ENCODE measurements at places on chromosomes 6 and 20.

GRCh38 chr20:23200914-23201313 lies 114.8 kb upstream of the CD93 start:
- DNase-seq, result peak; percentile 28

- no peak for DNase-seq
These were observed 665.7 kb upstream of the GJE1 start for GRCh38 chr6:141467041-141467440.

DNA sequence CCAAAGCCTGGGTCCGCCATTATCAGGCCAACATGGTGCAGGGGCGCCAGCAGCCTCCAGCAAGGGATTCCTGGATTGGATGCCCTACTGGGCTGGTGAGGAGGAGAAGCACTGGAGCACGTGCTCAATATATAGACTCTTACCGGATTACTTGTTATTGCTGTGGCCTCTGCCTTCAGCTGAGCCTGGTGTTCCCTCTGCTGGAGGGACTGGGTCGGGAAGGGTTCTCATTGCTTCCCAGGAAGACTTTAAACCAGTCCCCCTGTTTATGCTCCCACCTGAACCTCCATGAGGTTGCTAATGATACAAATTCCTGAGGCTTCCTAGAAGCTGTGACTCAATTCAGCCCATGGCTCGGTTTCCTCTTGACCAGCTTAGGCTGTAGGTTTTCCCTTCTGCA lies 186.7 kb upstream of the ARID1B start:
- DNase-seq, result no peak

DNA sequence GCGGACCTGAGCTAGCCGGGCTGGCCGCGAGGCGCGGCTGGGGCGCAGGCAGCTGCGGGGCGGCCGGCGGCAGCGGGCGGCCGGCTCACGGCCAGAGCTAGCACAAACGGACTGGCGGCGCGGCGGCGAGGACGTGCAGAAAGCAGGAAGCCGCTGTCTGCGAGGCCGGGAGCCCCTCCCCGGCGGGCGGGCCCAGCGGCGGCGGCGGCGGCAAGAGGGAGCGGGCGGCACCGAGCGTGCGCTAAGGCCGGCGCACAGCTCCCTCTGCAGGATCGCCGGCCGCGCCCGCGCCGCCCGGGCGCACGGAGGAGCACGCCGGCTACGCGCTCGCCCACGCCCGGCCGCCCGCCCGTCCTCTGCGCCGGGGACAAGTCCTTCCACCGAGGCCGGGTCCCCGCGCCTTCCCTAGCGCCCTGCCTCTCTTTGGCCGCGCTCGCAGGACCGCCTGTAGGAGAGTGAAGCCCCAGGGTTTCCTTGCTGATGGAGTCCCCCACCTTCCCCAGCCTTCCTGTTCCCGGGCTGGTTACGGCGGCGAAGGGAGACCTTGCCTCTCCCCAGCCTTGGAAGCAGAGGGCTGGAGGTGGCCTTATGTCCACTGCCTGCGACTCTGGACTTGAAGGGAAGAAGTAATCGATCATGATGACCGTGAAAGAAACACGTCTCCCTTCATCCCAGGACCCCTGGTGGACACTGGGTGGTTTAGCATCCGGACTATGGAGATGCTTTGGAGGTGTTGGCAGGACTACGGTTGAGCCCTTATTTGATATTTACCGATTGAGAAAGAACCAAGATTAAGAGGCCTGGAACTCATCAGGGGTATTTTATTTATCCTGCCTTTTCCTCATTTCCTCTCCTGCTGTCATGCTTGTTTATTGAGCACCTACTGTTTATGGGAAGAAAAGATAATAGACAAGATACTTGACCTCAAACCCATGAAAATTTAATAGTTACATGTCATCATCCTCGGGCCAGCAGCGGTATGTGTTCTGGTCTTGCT lies at the start of gene PREP:
TSS of gene PREP (minus strand) at position 144 of the 997 bp plus-strand sequence. CDS start 191 bp downstream, outside the sequence.
- peak; percentile 73 for DNase-seq

DNA sequence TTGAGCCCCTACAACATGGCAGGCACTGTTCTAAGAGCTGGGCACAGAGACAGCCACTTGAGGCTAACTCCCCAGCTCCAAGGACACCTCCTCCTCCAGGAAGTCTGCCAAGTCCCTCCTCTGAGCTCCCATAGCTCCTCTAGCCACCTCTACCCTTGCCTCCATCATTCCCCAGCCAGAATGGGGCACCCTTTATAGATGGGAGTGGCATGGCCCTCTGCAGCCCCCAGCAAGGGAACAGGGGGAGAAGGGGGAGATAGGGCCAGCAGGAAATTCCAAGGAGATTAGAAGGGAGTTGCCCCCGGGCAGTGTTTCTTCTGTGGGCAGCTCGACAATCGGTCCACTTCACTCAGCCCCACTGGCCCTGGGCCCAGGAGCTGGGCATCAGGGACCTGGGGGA lies 19.7 kb upstream of the TLDC2 start:
- DNase-seq, result no peak

GRCh38 chr6:151389618-151390275 lies 1.6 kb downstream of the ZBTB2 start:
- no peak for DNase-seq

DNA sequence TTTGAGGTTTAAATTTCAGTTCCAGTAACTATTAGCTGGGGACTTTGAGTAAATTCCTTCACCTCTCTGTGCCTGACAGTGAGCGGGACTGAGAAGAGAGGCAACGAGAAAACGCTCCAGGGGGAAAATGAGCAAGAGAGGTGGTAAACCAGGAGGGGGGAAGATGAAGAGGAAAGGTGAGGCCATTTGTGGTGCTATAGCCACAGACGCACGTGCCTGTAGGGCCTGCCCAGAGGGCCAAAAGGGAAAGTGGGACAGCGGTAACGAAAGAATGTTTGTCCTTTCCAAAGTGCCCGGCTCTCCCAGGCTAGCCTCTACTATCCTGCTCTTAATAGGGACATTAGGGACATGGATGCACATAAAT lies 99.2 kb downstream of the BMP7 start:
- no peak for DNase-seq

DNA sequence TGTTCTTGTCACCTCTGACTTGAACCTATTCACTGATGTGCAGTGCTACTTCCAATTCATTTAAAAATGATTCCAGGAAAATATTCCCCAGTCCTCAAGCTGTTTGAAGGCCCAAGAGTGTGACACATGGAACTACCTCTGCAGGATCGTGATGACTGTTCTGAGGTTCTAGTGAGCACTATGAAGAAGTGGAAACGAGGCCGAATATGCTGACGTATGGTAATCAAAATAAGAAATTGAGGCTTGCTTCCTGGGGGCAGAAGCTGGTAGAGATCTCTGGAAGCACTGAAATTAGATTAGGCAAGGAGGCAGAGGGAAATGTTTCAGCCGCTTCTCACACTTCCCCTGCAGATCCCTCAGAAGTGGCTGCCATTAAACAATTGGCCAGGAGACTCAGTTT lies 15.7 kb downstream of the TMEM242 start:
- no peak for DNase-seq

- DNase-seq, result no peak
These were observed 182.5 kb downstream of the MAFB start for GRCh38 chr20:40506537-40506939.

GRCh38 chr6:55937951-55938690 lies 62.7 kb upstream of the BMP5 start:
- DNase-seq, result no peak

DNA sequence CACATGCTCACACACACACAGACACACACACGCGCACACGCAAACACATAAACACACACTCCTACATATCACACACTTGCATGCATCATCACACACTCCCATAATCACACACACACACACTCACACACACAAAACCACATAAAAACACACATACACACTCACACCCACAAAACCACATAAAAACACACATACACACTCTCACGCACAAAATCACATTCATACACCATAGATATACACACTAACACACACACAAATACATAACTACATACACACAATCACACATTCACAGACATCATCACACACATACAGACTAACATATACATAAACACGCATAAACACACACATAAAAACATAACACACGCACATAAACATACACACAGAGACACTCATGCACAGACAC lies 57.8 kb upstream of the QKI start:
- DNase-seq, result no peak

DNA sequence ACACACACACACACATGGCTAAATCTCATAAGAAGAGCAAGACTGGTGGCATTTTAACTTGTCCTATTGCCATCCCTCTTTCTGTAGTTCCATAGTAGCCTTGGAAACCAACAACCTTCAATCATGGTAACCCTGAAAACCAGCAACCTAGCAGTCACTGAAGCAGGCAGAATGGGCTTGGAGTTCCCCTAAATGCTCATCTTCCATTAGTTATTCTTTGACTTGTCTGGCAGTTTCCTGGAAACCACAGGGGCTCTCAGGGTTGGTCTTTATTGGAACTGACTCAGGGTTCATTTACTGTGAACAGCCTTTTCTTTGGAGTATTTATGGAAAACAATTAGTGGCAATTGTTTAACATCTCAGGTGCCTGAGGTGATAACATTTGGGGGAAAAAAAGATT lies 19.4 kb upstream of the BRPF3 start:
- no peak for DNase-seq

- DNase-seq, result no peak
These were observed 508 bp upstream of the METTL24 start for GRCh38 chr6:110358553-110359160.

- no peak for DNase-seq
These were observed 136.0 kb upstream of the CNR1 start for GRCh38 chr6:88301888-88302768.

DNA sequence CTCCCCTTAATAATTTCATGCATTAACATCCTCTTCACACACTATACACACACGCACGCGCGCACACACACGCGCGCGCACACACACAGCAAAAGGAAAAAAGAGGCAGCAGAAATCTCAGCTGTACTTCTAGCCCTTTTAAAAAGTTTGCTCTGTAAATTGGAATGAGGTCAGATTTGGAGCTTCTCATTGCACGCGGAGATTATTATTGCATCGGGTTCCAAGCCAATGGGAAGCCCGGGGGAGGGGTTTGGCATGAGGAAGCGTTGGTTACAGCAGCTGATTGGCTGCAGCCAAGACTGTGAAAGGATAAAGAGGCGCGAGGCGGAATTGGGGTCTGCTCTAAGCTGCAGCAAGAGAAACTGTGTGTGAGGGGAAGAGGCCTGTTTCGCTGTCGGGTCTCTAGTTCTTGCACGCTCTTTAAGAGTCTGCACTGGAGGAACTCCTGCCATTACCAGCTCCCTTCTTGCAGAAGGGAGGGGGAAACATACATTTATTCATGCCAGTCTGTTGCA lies at the start of gene SOX4:
TSS of gene SOX4 (plus strand) at position 340 of the 515 bp plus-strand sequence. CDS start 784 bp downstream, outside the sequence.
- peak; percentile 95 for DNase-seq

DNA sequence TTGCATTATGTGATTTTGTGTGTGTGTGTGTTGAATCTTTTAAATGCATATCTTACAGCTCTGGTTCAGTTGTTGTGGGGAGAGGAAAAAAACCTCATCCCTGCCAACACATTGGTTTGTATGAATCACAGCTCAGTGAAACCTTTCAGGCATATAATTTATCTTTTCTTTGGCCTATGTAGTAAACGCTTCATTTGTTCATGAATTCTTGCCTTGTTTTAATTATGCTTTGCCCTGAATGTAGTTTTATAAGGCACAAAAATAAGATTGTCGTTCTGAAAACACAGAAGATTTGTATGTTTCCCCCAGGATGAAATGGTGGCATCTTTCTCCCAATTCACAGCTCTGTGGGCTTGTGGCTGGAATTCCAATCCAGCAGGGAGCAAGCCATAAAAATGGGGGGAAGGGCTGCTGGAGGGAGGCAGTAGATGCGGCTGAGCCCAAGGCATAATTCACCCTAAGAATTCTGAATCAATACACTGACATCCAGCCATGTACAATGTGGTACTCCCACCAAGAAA lies 45.1 kb downstream of the BCAS1 start:
- DNase-seq, result no peak

DNA sequence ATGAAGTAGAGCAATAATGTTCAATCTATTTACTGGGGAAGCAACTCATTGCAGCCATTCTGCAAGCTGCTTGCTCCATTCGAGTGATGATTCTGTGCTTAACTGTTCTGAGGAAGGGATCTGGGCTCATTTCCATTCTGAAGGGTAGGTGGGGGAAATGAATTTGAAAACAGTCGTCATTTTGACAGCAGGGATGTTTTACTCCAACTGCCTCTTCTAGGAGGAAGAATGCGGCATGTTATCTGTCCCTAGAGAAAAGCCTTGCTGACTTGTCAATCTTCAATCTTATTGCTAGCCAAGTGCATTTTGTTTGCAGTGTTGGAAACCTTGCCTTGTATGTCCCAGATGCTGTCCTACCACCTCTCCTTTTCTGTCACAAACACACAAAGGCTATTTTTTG lies 105.9 kb downstream of the PRDM13 start:
- no peak for DNase-seq

DNA sequence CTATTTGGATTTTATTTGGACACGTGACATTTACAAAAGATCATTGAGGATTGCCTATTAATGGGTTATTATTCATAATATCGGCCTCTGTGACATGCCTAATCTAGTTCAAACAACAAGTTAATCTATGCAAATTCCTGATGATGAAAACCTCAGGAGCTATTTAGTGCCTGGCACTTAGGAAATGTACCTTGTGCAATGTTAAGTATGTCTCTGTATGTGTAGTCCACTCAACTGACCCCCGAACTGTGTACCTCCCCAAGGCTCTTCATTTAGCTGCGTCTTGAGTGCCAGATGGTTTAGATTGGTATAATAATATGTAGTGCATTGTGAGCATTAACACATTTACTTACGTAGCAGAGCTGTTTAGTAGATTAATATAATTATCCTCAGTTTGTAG lies 6.9 kb downstream of the LAMA2 start:
- no peak for DNase-seq

- DNase-seq, result no peak
These were observed 244.7 kb downstream of the PTPRK start for GRCh38 chr6:128275681-128276080.

- DNase-seq, result no peak
These were observed 290.2 kb downstream of the PHACTR1 start for GRCh38 chr6:13006578-13007300.

- DNase-seq, result no peak
These were observed 92.8 kb upstream of the RNF217 start for GRCh38 chr6:124869416-124869815.

DNA sequence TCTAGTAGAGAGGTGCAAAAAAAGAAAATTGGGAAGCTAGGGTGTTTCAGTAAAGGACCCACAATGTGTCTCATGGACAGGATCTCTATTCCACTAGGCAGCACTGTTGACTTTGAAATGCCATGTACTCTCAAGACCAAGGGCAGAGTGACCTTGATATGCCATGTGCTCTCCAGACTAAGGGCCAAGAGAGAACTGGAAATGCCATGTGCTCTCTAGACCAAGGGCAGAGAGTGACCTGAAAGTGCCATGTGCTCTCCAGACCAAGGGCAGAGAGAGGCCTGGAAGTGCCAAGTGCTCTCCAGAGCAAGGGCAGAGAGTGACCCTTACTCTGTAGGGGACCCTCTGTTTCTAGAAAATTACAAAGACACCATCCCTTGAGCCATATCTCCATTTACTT lies 49.3 kb upstream of the HTR1B start:
- DNase-seq, result no peak
